ENCODE measurements at places on chromosomes 1 and 21. TPM values are rescaled to one million over a fixed set of nuclear protein-coding genes. Genes with fewer than 3 reads are reported as not detected.

GRCh38 chr21:46391773-46392172 is 66.9 kb upstream of the DIP2A start:
- DNase-seq, result no peak

Gene LRRC8C
- polyA plus RNA-seq, result 6.0 TPM

GRCh38 chr1:232868793-232869491 is 63.7 kb downstream of the MAP10 start:
- no peak for DNase-seq

- DNase-seq, result no peak
Observed at GRCh38 chr1:3939242-3940080, 39.4 kb upstream of the C1orf174 start.

Gene OR2T6
- polyA plus RNA-seq, result not detected
